Stimulated activated CD4-positive, alpha-beta T cell treated with anti-CD3 and anti-CD28 coated beads, Interleukin-4, amount 100 ng/mL, for 24 hours (primary cell): ENCODE measurements at places on chromosomes 11 and 22.

DNA sequence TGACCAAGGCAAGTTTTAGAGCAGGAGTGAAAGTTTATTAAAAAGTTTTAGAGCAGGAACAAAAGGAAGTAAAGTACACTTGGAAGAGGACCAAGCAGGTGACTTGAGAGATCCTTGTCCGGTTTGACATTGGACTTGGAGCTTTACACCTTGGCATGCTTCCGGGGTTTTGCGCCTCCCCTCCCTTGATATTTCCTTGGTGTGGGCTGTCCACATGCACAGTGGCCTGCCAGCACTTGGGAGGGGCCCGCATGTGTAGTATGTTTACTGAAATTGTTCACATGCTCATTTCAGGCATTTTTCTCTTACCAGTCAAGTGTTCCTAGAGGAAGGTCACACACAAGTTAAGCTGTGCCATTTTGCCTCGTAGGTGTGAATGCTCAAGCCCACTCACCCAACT, 19.0 kb upstream of the THRSP start:
- no peak for DNase-seq

GRCh38 chr22:20395907-20396287, 1.9 kb downstream of the ZNF74 start:
- DNase-seq, result no peak

- DNase-seq, result no peak
These were observed 2.0 kb downstream of the P2RX3 start for GRCh38 chr11:57340039-57340615.

GRCh38 chr11:6345366-6345765, 25.1 kb upstream of the CAVIN3 start:
- no peak for DNase-seq

DNA sequence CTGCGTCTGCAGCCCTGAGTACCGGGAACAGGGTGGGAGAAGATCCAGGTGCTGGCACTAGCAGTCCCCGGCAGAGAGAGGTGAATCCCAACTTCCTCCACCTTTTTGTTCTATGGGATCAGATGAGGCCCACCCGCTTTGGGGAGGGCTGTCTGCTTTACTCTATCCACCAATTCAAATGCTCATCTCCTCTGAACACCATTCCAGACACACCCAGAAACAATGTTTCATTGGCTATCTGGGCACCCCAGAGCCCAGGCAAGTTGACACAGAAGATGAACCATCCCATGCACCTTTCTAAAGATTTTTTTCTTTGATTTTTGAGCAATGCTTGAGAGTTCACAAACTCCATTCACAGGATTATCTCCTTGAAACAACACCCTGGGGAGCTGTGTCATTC, 78.0 kb downstream of the PARVB start:
- DNase-seq, result no peak

GRCh38 chr11:126157326-126158030, 54.0 kb downstream of the RPUSD4 start:
- no peak for DNase-seq

GRCh38 chr11:69333879-69334278, 39.9 kb downstream of the MYEOV start:
- no peak for DNase-seq

DNA sequence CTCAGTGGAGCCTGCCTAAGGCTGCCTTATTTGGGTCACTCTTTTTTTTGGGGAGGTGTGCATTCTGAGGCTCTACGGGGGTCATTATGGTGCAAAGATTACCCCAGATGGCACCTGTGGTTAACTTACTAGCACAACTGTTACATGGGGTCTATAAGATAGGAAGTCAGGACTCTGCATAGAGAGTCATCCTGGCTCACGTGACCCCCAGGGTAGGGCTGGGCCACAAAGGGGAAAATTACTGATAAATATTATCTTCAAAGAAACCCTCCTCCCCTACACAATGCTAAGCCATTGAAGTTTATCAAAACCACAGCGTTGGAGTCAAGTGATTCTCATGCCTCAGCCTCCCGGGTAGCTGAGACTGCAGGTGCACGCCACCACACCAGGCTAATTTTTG, 397.1 kb downstream of the MN1 start:
- DNase-seq, result no peak

- no peak for DNase-seq
These were observed 58.8 kb upstream of the RRAS2 start for GRCh38 chr11:14417617-14418374.

- no peak for DNase-seq
These were observed 19.8 kb downstream of the IGSF9B start for GRCh38 chr11:133937015-133937414.

GRCh38 chr22:32475468-32476010, 928 bp downstream of the FBXO7 start:
- peak; percentile 27 for DNase-seq
